ENCODE measurements at places on chromosomes 5 and 9.

GRCh38 chr9:21751998-21752397 lies 50.4 kb upstream of the MTAP start:
- no peak for DNase-seq

- DNase-seq = no peak
These were observed 13.7 kb upstream of the ADAMTS16 start for GRCh38 chr5:5126444-5126843.

DNA sequence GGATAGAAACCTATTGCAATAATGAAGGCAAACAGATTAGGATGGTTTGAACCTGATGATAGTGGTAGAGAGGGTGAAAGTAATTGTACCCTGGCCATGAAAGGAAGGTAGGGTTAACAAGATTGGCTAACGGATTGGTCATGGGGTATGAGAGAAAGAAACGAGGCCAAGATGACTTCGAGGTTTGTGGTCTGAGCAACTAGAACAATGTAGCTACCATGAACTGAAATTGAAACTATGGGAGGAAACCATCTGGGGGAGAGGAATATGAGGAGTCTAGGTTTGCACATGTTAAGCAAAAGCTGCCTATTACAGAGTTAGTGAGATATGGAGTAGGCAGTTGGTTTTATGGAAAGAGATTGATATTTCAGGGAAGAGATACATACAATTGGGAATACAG lies 406.0 kb downstream of the PRELID2 start:
- no peak for DNase-seq

GRCh38 chr5:181087309-181087708 lies 43.7 kb downstream of the OR2V1 start:
- no peak for DNase-seq

GRCh38 chr9:76709020-76709419 lies 55.2 kb upstream of the PCA3 start:
- DNase-seq = no peak
